ENCODE measurements at places on chromosomes 5 and 9.

DNA sequence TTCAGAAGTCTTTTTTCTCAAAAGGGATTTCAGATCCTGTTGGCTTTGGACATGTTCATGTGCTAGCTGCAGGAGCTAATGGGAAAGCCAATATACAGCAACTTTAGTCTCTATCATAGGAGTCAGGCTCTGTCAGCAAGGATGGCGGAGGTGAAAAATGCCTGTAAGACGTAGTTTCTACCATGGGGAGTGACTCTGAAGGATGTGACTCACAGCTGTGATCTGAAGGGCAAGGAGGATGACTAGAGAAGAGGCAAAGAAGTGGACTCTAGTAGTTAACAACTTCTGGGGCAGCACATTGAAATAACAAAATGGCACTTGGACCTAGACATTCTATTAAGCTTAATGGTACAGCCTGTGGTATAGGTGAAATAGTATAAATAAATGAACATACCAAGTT, 3.1 kb upstream of the NDUFS4 start:
- no peak for DNase-seq

- DNase-seq: peak; percentile 71
Observed at GRCh38 chr5:159106569-159107282, 7.0 kb upstream of the EBF1 start.

GRCh38 chr5:161966564-161966963, 101.0 kb upstream of the GABRG2 start:
- DNase-seq: no peak

- no peak for DNase-seq
Observed at GRCh38 chr5:120463006-120463680, 957 bp upstream of the PRR16 start.

- DNase-seq: no peak
Observed at GRCh38 chr5:75536694-75537360, 25.1 kb downstream of the POLK start.

GRCh38 chr5:11104210-11104609, 343.2 kb upstream of the DAP start:
- no peak for DNase-seq

DNA sequence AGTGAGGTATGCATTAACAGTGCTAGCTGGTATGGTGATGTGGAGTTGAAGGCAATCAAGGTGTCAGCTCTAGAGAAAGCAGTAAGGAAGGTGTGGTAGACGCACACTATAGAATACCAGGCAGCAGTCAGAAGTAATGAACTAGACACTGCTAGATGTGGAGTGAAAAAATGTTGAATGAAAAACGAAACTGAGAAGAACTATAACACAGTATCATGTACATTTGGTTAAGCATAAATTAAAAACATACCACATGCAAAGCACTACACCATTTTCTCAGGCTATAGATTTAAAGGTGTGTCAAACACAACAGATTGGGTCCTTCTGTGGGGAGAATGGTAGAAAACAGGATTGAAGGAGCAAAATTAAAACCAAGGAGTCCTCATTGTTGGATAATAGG, 15.4 kb downstream of the ZNF622 start:
- no peak for DNase-seq

GRCh38 chr5:76388236-76388635, 14.8 kb upstream of the IQGAP2 start:
- no peak for DNase-seq

- no peak for DNase-seq
Observed at GRCh38 chr9:106972082-106972481, 109.1 kb downstream of the ZNF462 start.

DNA sequence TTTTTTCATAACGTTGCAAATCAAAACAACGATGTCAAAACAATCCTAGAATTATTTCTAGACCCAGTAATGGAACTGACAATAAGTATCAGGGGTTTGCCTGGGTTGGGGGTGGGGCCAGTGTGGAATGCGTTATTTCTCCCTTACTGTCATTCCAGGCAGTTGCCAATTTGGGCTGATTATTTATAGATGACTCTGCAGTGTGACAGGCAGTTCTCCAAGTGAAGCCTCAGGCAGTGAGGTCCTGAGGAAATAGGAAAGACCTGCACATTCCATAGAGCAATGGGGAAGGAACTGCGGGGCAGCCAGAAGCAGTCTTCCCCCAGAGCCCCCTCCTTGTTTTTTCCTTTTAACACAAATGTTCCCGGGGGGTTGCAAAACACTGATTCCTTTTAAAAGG, 179.0 kb downstream of the YTHDC2 start:
- DNase-seq: no peak

Measured in activated naive CD4-positive, alpha-beta T cell treated with Interleukin-2 at 50 U/mL for 16 hours (primary cell).